ENCODE measurements at places on chromosomes 7 and 10. TPM values are rescaled to one million over a fixed set of nuclear protein-coding genes. Genes with fewer than 3 reads are reported as not detected.

Gene FGL2
- 9.5 TPM for polyA plus RNA-seq

Gene CNTNAP2
- 38.0 TPM for polyA plus RNA-seq

Gene C10orf143
- polyA plus RNA-seq, result 5.4 TPM

Gene EN2
- not detected for polyA plus RNA-seq

Gene MMRN2
- polyA plus RNA-seq, result 30.6 TPM

Data from left lung (tissue), 14 donors.